ENCODE measurements at places on chromosomes 6 and 20.
A peak's percentile ranks its signal among the peaks of the same experiment; 100 is the strongest.

DNA sequence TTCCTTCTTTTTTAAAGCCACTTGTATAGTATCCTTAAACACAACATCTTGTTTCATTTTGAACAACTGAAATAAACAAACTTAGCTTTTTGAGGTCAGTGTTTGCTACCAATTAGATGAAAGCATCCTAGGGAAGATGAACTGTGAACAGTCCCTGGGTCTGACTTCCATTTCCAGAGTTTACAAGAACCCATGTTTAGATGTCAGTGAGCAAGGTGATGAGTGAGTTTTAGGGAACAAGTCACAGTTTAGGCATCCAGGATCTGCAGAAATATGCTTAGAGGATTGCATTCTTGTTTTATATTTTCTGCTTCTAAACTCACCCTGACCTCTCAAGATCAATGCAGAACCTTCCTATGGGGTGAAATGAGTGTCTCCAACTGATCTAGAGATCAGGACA, 3.0 kb downstream of the ZC2HC1B start:
- no peak for DNase-seq

DNA sequence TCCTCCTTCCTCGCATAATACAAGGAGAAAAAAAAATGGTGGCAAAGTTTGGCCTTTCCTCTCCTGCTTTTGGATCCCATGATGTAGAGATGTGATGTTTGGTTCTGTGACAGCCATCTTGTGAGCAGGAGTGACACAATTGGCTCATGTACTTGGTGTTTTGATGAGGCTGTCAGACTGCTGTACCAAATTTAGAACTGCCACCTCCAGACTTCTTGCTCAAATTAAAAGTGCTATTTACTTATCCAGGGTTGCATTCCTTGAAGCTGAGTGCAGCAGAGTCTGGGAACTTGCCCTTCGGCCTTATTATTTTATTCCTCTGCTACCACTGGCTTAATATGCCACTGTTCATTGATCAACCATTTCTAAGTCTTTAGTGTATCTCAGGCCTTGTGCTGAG, 21.9 kb downstream of the BCAS1 start:
- DNase-seq = no peak

GRCh38 chr6:56244528-56245253, 2.7 kb downstream of the COL21A1 start:
- DNase-seq = peak; percentile 39

- peak; percentile 36 for DNase-seq
These were observed 16.3 kb downstream of the GNAS start for GRCh38 chr20:58868795-58869194.

GRCh38 chr6:148438632-148439031, 96.0 kb downstream of the SASH1 start:
- no peak for DNase-seq

- DNase-seq = no peak
These were observed 53.8 kb downstream of the RRBP1 start for GRCh38 chr20:17628101-17628841.

- no peak for DNase-seq
These were observed 7.0 kb downstream of the PRR3 start for GRCh38 chr6:30564114-30564513.

DNA sequence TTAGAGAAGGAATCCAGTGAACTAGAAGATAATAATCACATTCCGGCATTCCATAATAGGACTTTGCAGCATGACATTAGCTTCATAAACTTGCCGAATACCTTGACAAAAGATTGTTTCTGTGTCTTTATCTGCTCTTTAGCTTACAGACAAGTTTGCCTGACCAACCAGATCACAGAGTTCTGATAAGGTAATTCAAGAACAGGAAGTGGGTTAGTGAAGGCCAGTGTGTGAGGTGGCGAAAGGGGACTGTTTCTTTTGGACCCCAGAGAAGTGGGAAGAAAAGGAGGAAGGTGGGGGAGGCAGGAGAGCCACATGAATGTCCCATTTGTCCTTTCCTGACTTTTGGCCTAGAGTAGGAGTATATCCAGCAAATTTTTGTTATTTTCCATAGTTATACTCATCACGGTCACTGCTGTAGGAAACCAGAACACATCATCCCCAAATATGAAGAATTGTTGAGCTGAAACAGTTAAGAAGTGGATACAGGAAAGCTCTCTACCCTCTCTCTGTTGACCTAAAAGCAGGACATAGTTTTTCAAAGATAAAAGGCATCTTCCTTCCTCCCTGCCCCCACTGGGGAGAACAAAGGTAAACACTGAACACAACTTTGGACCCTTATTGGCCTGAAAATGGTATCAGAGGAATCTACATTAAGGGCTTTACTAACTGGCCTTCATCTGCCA, 72.4 kb upstream of the TNFAIP3 start:
- peak; percentile 58 for DNase-seq

DNA sequence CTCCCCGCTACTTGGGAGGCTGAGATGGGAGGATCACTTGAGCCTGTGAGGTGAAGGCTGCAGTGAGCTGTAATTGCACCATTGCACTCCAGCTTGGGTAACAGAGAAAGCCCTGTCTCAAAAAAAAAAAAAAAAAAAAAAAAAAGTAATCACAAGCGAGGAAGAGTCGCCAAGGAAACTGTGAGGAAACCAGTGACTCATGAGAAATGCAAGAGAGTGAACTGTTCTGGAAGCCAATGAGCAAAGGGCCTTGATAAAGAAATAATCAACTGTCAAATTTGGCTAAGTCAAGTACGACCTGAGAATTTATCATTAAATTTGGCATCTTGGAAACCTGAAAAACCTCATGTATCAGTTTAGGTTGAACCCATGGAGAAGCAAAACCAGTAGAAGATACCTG, 16.1 kb upstream of the LAMP5 start:
- DNase-seq = peak; percentile 90

GRCh38 chr6:73290435-73290834, 27.4 kb upstream of the KHDC1 start:
- DNase-seq = no peak

DNA sequence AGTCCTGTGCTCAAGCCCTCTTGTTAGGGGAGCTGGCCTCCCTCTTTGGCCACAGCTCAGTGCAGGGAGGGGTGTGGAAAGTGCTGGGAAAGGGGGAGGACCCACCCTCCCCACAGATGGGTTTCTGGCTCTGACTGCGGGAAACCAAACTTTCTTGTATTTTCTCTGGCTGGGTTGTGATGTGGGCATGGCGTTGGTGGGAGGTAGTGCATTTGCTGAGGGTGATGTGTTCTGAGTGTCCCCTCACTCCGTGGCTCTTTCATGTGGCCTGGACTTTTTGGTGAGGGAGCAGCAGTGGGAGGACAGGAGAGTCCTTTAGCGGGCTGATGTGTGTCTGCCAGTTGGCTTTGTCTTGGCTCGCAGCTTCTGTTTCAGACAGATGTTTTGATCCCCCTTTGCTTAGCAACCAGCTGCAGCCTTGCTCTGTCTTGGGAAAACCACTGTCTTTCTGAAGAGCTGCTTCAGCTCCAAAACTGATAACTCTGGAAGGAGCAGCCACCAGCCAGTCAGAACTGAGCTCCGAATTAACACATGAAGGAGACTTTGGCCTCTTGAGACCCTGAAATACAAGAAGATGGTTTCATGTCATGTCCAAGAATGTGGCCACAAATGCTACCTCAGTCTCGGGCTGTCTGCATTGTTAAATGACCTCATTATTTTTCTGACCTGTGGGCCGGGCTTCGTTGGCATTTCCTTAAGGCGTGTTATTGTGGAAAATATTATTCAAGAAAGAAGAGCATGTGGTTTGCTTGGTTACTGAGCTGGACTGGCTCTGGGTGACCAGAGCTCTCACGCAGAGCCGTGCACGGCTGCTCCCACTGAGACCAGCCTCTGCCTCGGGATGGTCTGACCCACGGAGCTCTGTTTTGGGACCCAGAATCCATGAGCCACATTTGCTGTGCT, 21.5 kb downstream of the SYNJ2 start:
- DNase-seq = no peak

DNA sequence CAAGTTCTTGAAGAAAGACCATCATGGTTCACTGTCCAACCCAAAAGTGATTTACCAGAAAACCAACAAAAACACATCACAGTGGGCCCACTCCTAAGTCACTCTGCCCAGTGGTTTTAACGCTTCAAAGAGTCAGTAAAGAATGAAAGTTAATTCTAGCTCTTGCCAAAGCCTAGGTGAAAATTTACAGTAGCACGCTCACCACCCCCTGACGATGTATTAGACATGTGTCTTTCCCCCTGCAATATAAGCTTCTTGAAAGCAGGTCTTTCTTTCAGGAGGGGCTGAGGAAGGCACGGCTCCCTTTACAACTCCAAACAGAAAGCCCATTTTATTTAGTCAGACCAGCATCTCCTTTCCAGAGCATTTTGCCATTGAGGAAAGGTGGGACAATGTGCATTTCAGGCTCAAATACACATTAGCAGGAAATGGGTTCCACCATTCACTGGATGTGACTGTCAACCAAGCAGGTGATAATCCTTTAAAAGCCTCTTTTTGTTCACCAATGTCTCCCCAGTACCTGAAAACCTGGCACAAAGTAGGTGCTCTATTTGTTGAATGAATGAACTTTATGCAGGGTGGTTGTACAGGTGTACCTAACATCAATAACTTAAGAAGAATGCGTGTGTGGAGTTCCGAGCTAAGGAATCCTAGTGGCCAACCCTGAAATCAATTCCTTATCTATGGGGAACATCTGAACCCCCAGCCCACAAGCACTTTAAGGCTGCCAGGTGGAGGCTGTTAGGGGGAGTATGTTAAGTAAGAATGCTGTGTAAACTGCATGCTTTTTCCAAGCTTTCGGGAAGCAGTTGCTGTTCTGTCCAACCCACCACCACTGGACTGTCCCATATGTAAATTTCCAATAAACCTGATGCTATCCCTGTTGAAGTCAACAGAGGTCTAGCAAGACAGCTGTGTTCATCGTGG, 11.4 kb downstream of the EZR start:
- DNase-seq = no peak

- DNase-seq = no peak
These were observed 45.2 kb downstream of the RSPH3 start for GRCh38 chr6:158954753-158955152.

- DNase-seq = no peak
These were observed 136.6 kb downstream of the SYNDIG1 start for GRCh38 chr20:24605937-24606455.

DNA sequence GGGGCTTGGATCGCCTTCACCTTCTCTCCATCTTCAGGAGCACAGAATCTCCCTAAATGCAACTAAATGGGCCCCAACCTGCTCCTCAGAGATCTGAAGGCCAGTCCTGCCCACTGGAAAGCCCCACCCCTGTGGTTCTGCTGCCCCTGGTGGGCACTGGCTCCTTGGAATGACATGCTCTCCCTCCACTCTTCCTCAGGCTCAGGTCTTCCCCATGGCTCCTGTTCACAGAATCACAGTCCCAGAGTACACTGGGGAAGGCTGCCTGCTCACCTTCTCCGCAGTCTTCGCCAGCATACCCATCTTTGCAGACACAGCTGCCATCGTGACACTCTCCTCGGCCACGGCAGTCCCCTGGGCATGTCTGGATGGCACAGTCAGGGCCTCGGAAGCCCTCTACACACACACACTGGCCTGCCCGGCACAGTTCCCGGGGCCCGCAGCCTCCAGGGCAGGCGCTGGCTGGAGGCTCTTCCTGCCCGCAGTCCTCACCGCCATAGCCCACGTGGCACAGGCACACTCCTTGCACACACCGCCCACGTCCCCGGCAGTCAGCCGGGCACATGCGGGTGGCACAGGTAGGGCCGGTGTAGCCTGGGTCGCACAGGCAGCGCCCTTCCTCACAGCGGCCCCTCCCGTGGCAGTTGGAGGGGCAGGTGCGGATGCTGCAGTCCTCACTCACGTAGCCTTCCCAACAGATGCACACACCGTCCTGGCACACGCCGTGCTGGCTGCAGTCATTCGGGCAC, 13.6 kb downstream of the TNXB start:
- no peak for DNase-seq

Measured in suppressor macrophage treated with lipopolysaccharide for 1 hour (primary cell).